ENCODE measurements at places on chromosomes 6 and 20.

DNA sequence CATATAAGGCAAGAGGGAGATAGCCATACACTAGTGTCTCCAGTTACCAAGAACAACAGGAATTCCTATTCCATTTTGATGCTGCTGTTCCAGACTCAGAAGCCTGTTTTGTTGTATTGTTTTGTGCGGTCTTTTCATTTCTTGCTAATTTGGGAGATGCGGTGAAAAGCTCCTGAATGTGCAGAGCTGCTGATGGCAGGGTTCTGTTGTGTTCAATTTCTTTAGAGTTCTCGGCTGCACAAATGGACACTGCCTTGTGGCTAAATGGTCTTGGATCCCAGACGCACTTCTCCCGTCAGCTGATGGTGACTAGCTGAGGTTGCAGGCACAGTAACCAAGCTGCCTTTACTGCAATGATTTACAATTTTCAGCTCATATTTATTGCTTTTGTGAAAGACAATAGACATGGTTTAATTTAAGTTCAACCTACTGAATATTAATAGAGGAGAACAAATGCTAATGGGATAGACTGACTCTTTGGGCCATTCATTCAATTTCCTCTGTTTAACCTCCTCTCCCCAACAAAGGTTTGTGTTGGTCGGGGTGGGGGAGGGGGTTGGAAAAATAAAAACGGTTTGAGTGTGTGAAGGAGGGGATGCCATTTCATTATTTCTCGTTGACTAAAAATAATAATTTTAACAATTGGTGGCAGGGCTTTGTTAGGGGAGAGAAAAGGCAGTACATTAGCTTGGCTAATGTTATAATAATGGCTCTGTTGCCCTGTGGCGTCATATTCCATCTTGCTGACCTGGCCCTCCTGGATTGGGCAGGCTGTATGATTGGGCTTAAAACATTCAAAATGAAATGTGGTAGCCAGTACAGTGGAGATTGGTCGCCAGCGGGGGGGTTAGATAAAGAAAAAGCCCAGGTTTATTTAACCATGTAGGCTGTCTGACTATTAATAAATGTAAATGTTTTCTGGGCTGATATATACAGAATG is 159.5 kb downstream of the JARID2 start:
- H3K27ac ChIP-seq, result peak overlapping the region; percentile 36
- H3K4me3 ChIP-seq, result no peak overlapping the region
- no peaks in the 10 kb centered on the region for H3K27me3 ChIP-seq
- no peaks in the 10 kb centered on the region for H3K36me3 ChIP-seq
- H3K4me1 ChIP-seq, result peaks cover 90% of the 10 kb centered on the region
- no peak for DNase-seq

DNA sequence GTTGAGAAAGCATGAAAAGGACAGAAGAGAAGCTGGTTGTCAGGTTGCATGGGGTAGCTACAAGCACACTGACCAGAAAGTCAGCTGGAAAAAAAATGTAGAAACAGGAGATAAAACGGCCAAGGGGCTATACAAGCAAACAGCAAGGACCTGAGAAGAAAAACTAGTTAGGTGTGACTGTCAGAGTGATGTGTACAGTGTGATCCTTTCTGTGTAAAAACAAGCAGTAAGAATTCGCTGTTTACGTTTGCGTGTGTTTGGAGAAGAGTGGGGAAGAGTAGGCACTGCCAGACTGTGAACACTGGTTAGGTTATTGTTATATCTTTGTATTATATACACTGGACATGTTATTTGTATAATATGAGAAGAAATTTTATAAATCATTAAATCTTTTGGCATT is 28.1 kb downstream of the PTPN1 start:
- no peak for DNase-seq
- no peaks in the 10 kb centered on the region for H3K27me3 ChIP-seq
- peaks cover 22% of the 10 kb centered on the region for H3K36me3 ChIP-seq
- no peak overlapping the region for H3K4me3 ChIP-seq
- H3K4me1 ChIP-seq, result peaks cover 81% of the 10 kb centered on the region

DNA sequence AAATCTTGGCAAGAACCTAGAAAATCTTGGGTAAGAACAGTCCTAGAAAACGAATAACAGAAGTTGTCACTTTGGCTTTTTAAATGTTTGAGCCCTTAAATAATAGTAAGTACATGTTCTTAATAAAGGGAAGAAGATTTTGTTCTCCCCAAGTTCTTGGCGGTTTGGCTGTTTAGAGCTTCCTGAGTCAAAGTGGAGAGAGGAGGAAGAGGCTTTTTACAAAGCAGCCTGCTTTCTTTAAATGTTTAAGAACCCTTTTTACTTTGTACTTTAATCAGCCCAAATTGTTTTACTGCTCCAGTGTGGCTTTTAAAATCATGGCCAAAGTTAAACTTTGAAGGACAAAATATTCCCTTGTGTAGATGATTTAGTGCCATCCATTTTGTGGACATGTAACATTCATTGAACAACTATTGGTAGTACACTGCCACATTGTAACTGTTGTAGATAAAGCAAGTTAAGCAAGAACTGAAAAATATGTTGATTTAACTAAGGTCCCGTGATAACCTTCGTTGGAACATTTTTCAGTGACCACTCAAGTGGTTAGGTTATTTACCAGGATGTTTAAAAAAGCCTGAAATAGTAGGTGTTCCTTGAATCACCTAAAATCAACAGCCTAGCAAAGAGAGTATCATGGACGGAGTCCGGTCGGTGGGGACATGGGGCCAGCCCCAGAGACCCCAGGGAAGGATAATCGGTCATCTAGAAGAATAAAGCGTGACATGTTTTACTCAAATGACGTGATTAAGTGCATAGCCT is 2.4 kb downstream of the AMD1 start:
- no peak for DNase-seq
- peaks cover 62% of the 10 kb centered on the region for H3K4me1 ChIP-seq
- peak overlapping the region; percentile 97 for H3K27ac ChIP-seq
- H3K27me3 ChIP-seq, result peaks cover 2% of the 10 kb centered on the region
- peaks cover 43% of the 10 kb centered on the region for H3K36me3 ChIP-seq

- H3K27me3 ChIP-seq, result no peaks in the 10 kb centered on the region
- H3K4me1 ChIP-seq, result peaks cover 77% of the 10 kb centered on the region
- no peak for DNase-seq
- H3K36me3 ChIP-seq, result peaks cover 23% of the 10 kb centered on the region
These were observed 14.5 kb downstream of the CHMP4B start for GRCh38 chr20:33825340-33826269.

GRCh38 chr20:22369100-22369499 is 215.3 kb downstream of the FOXA2 start:
- H3K4me3 ChIP-seq, result no peak overlapping the region
- peaks cover 1% of the 10 kb centered on the region for H3K27me3 ChIP-seq
- no peak overlapping the region for H3K27ac ChIP-seq
- no peaks in the 10 kb centered on the region for H3K36me3 ChIP-seq
- peaks cover 15% of the 10 kb centered on the region for H3K4me1 ChIP-seq

Measured in activated naive CD8-positive, alpha-beta T cell treated with anti-CD3 and anti-CD28 coated beads, Interleukin-2, amount 50 U/mL, for 24 hours (primary cell).